Activated CD4-positive, alpha-beta memory T cell treated with anti-CD3 and anti-CD28 coated beads for 36 hours (primary cell): ENCODE measurements at places on chromosomes 5 and 9. TPM values are rescaled to one million over a fixed set of nuclear protein-coding genes. Genes with fewer than 3 reads are reported as not detected.

DNA sequence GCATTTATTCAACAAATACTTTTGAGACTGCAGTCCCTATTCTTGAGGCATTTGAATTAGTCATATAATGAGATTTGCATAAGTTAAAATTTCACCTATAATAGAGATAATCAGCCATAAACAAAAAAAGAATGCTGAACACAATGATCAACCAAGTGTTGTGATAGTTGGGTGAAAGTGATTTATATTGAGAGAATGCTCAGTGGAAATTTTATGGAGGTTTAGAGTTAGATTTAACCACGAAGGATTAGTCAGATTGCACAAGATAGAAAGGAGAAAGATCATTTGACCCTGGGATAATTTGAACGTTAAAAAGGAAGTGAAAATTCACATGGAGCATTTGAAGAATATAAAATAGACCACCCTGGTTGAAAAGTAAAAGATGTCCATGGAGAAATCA, 356.2 kb downstream of the NPR3 start:
- DNase-seq = no peak

- peak; percentile 62 for DNase-seq
Observed at GRCh38 chr5:143652108-143652700, 159.8 kb upstream of the HMHB1 start.

GRCh38 chr5:142237707-142238106, 87.1 kb downstream of the SPRY4 start:
- no peak for DNase-seq

DNA sequence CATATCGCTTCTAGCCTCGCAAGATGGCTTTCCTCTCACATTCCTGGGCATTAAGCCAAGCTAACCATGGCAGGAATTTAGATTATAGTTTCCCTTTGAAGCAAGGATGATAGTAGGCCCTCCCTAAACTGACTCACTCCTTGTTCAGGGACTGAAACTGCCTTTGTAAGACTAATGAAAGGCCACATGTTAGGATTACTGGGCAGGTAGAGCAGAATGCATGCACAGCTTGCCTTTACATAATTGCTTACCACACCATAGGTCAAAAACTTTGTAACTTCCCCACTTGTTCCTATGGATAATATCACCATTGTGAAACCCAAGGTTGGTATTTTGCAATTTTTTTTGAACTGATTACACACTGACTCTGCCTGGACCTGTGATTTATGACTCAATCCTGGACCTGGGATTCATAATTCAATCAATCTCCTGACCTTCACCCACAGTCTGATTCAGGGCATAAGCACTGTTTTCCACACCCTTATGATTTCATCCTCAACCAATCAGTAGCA, 41.0 kb upstream of the PRDM9 start:
- DNase-seq = no peak

TRAF1 gene
- total RNA-seq = 124 TPM

CCDC192 gene
- not detected for total RNA-seq

TMC1 gene
- total RNA-seq = not detected

NXNL2 gene
- total RNA-seq = not detected

SLC46A2 gene
- not detected for total RNA-seq

ALDOB gene
- total RNA-seq = not detected

GMCL2 gene
- total RNA-seq = not detected

PCDHGA11 gene
- total RNA-seq = not detected

NMUR2 gene
- not detected for total RNA-seq
